T follicular helper cell (primary cell): ENCODE measurements at places on chromosomes 4 and X.

DNA sequence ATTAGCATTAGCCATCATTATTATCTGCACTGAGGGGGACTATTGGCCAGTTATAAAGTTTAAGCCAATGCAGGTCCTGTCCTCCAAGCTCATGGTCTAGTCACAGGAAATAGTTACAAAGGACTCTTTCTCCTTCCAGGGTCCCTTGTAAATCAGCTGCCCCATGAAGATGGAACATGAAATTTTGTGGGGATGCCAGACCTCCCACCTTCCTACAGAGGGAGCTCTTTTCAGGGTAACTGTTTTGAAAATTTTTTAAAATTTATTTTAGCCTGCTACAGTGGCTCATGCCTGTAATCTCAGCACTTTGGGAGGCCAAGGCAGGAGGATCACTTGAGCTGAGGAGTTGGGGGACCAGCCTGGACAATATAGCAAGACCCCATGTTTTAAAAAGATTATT lies 124.4 kb upstream of the SLC34A2 start:
- DNase-seq = no peak

DNA sequence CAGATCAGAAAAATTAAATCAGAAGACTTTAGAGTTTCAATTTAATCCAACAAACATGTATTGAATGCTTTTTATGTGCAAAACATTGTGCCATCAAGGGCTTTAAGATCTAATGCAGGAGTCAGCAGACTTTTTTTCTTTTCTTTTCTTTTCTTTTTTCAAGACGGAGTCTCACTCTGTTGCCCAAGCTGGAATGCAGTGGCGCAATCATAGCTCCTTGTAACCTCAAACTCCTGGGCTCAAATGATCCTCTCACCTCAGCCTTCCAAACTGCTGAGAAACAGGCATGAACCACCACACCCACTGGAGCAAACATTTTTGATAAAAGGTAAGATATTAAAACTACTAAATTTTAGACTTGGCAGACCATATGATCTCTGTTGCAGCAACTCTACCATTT lies 24.6 kb upstream of the LRBA start:
- no peak for DNase-seq

GRCh38 chr4:87669373-87669772 lies 19.3 kb downstream of the DMP1 start:
- no peak for DNase-seq

DNA sequence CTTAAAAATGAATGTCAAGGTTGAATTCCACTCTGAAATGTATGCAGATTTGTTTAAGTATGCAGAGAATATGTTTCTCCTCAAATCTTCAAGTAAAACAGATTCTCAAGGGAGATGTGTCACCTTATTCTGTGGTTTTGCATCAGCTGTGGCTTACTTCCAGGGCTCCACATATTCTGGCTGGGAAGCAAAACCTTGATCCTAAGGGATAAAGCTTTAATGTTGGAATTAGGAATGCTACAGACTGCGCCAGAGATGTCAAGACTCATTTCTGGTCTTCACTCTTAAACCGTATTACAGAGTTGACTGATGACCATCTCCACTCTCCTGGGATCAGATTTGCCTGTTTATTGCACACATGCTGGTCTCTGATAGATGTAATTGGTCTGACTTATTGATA lies 143.9 kb upstream of the DIPK2B start:
- DNase-seq = no peak

DNA sequence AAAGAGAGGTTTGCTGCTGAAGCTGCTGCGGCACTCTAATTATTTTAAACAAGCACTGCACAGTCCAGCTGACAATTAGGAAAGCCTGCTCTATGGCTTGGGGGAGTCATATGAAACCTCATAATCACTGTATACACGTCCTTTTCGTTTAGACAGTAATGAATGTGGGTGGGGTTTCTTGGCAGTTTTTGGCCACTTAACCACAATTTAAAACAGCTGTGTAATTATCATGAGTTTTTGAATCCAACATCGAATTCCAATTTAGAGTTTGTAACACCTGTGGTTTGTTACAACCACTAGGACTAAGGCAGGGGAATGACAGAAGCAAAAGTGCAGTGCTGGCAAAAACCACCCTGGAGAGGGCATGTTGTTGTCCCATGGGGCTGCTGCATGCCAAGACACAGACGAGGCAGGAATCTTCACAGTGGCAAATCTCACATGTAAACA lies 99.5 kb downstream of the CXXC4 start:
- DNase-seq = no peak

GRCh38 chr4:184074677-184075388 lies 142.8 kb downstream of the ENPP6 start:
- no peak for DNase-seq
